ENCODE measurements at places on chromosomes 6 and 20.

DNA sequence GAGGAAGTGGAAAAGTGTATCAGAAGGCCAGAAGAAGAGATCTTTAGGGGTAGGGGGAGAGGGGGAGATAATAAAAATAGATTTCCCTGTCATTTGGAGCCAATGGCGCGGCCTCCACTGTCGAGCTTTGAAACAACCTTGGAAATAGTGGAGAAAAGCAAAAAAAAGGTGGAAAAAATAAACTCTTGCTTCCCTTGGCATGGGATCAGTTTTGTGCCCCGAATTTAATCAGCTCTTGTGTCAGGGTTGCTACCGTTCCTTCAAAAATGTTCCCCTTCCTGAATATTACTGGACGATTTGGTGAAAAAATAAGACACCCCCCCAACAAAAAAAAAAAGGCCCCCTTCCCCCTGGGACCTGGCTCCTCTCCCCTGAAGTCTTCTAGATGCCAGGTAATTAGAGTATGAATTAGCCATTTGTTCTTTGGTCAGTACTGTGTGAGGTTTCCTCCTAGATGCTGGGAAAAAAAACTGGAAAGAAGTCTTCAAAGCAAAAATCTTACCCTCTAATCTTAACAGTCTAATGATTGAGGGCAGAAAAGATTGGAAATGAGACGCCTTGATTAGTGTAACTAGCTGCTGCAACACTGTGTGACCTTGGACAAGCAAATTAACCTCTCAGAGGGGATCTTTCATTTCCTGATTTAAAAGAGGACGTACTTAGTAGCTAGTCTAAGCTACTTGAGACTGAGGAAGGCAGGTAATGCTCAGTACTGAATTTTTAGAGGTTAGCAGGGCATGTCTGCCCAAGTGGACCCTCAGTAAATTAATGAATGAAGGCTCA lies 872 bp upstream of the RBM39 start:
- DNase-seq = no peak

DNA sequence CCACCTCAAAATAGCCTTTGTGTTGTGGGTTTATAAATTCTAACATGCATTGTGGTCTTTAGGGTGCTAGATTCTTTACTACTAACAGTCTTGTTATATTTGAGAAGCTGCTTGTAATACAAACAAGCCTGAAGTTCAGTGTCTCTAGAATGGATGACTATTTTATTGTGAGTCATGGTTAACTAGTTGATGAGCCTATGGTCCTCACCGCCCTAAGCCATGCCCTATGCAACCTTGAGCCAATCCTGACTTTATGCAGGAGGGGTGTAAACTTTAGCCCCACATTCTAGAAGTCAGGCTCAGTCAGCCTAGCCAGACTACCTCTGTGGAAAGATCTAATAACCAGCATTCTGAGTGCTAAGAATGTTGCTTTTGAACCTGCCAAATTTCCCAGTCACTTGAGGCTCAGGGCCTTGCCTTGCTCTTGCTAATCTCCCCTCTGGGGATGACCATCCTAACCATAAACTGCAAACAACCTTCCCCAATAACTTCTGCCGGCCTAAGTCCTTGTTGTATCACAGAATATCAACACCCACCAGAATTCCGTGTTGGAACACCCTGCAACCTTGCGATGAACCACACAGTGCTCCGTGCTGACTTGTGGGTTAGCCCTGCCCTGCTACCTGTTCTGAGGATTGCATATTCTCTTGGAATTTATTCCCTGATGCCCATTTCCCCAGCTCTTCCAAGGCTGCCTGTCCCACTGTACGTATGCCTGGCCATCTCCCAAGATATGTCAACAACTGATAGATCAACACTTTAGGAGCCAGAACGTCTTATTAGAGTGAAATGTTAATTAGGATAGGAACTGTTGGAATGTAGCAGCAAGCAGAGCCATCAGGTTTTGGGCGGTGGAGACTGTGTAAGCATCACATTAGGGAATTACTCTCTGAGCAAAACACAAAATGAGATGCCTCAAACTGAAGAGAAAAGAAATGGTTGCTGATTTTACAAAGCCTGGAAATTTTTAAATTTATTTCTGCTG lies 71.7 kb upstream of the CEP85L start:
- DNase-seq = no peak

GRCh38 chr20:11231742-11232648 lies 558.2 kb upstream of the JAG1 start:
- DNase-seq = no peak

DNA sequence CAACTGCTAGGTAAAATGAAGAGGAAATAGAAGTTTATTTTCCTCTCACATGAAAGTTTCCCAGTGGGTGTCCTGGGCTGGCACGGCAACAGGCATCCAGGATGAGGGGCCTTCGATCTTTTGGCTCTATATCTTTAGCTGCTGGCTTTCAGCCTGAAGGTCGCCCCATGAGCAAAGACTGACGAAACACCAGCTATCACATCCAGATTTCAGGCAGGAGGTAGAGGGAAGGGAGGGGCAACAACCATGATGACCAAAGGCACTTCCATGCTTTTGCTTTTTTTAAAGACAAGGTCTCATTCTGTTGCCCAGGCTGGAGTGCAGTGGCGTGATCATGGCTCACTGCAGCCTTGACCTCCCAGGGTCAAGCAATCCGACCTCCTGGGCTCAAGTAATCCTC lies 387.9 kb downstream of the RNGTT start:
- DNase-seq = no peak

DNA sequence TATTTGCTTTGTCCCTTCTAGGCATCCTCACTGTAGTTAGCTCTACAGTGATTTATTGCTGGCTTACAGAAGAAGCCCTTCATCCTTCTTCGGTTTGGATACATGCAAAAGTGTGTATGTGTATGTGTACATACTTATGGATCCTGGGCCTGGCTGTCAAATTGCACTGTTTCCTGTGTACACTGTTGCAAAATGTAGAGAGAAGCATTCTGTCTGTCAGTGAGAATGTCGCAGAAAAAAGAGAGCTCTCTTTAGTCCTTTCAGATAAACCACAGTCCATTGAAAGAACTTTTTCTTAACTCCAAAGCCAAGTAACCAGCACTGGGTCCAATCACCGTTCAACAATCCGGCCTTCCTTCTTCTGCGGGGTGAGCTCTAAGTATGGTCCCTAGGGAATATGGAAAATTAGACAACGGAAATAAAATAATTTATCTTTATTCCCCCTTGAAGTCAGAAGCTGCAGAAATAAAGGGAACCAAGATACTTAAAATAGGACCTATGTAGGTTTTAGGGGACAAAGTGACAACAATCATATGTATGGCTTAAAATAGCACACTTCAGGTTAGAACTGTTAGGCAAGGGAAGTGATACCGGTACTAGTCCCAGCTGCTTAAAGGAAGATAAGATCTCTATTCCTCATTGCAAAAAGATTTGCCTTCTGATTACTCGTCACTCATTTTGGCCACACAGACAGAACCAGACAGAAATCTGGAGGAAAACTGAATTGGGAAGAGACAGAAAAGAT lies 107.0 kb downstream of the CD83 start:
- no peak for DNase-seq

GRCh38 chr20:41748051-41748450 lies 129.9 kb upstream of the CHD6 start:
- no peak for DNase-seq

GRCh38 chr20:48599106-48599747 lies 228.6 kb downstream of the PREX1 start:
- DNase-seq = no peak

DNA sequence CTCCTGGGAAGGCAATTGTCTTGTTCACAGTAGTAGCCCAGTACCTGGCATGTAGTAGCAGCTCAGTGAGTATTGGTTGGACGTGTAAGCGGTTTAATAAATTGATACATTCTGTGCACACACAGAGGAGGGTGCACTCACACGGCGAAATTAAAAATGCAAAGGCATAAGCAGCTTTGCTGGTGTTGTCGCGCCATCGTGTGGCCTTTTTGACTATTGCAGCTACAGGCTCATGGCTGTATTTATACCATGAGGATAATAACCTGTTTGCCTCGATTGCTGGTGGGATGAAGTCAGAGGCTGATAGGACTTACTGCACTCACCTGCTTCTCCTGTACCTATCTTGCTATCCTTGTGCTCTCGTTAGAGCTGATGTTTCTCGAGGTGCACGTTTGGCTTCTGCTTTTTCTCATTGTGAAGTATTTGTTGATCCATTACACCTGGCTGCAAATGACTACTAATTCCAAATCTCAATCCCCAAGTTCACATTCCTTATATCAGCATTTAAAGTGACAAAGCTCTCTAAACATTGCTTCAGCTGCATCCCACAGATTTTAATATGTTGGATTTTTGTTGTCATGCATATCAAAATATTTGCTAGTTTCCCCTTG lies 61.5 kb downstream of the TBXT start:
- peak; percentile 45 for DNase-seq

GRCh38 chr6:133674661-133675060 lies 214.3 kb upstream of the TCF21 start:
- no peak for DNase-seq

GRCh38 chr6:136037242-136037875 lies 185.9 kb downstream of the PDE7B start:
- no peak for DNase-seq

DNA sequence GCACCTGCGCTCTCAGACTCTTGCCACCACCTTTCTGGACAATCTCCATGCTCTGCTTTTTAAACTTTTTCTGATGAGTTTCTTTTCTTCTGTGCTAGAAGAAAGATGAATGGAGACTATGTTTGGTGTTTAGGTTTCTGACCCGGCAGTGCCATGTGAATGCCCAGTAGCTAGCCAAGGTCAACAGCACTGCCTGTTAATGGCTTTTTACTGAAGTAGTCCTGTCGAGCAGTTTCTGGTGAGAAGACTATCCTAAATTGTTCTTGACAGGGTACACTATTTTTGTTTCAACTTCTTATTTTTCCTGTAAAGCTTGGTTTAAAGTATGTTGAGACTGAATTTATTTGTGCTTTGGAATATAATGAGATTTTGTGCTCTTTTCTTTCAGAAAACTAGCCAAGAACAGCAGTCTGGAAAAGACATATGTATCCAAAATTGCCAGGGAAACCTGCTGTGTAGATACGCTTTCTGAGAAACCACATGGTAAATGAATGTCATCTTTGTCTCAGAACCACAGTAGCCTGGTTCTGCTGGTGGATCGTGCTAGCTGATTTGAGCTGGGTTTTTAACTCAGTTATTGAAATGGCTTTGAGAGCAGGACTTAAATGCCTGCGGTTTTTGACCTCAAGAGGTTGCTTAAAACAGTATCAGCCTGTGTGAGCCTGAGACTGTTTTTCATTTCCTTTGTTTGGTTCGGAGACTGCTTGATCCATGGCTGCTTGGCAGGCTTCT lies 48.1 kb downstream of the KCNS1 start:
- DNase-seq = no peak

DNA sequence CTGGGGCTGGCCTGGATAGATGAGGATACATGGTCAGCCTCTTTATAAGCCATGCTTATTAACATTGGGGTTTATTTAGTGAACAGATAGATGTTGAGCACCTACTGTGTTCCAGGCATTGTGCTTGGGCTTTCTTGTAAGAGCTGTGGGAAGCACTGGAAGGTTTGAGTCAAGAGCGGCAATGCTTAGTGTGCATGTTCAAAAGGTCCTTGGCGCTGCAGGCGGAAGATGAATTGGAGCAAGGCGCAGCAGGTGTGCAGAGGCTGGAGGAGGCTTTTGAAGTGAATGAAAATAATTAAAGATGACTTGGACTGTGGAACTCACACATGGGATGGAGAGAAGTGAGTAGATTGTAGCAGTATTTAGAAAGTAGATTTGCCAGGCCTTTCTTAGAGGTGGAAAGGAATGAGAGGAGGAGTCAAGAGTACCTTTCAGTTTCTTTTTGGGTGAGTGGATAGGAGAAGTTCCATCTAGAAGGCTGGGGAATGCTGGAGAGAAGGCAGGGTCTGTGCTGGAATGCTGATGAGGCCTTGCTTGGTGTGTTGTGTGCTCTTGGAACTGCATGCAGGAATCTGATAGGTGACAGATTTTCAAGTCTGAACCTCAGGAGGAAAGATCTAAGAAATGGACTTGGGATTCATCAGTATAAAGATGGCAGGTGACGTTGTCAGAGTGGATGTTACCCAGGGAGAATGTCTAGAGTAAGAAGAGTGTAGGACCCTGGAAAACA lies 26.4 kb downstream of the SNX9 start:
- no peak for DNase-seq

GRCh38 chr6:167475947-167476346 lies 151.1 kb downstream of the TTLL2 start:
- no peak for DNase-seq

GRCh38 chr6:5730585-5731263 lies 276.0 kb downstream of the NRN1 start:
- DNase-seq = no peak

- no peak for DNase-seq
Observed at GRCh38 chr20:52747845-52748284, 224.3 kb upstream of the TSHZ2 start.

- no peak for DNase-seq
Observed at GRCh38 chr6:155174576-155175211, 89.1 kb upstream of the CLDN20 start.

GRCh38 chr6:44224029-44224964 lies 902 bp downstream of the SLC29A1 start:
- no peak for DNase-seq

Measured in stimulated activated CD4-positive, alpha-beta T cell treated with anti-CD3 and anti-CD28 coated beads, Interleukin-1b, Interleukin-23, amount 100 ng/mL, for 1 hour (primary cell).